Right lobe of liver (tissue), 6 donors: ENCODE measurements at places on chromosomes 6 and 20. TPM values are rescaled to one million over a fixed set of nuclear protein-coding genes. Genes with fewer than 3 reads are reported as not detected.

GRCh38 chr6:147040121-147040910 lies 163.9 kb upstream of the STXBP5 start:
- no peaks in the 10 kb centered on the region for H3K27me3 ChIP-seq
- no peak overlapping the region for H3K4me3 ChIP-seq
- H3K36me3 ChIP-seq = no peaks in the 10 kb centered on the region
- H3K27ac ChIP-seq = no peak overlapping the region
- DNase-seq = no peak

The ZFP57 gene
- 0.11 TPM for total RNA-seq

- no peak overlapping the region for H3K27ac ChIP-seq
- no peak overlapping the region for H3K4me3 ChIP-seq
- H3K36me3 ChIP-seq = peaks cover 6% of the 10 kb centered on the region
- H3K4me1 ChIP-seq = peaks cover 24% of the 10 kb centered on the region
- no peaks in the 10 kb centered on the region for H3K27me3 ChIP-seq
These were observed 20.1 kb downstream of the MRPS18A start for GRCh38 chr6:43667245-43668150.

The GNAS gene
- total RNA-seq = 400 TPM

DNA sequence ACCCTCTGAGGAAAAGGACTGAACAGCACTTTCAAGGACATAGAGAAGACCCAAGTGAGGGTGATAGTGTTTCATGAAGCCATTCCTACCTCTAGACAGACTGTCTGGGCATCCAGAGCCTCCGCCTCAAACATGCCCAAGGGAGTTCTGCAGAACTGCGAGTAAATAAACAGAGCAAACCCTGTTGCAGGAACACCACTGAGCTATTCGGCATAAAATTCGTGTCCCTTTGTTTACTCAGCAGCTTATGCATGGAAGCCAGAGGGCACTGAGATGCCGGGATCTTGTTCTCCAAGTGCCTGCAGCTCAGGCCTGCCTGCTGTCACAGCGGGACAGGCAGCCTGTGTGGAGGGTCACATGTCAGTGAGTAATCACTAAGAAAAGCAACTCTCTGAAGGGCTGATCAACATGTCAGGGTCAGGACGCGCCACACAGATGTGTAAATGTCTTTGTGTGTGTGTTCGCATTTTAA lies 164.9 kb upstream of the HEY2 start:
- DNase-seq = no peak
- no peaks in the 10 kb centered on the region for H3K36me3 ChIP-seq
- no peak overlapping the region for H3K27ac ChIP-seq
- no peaks in the 10 kb centered on the region for H3K4me1 ChIP-seq
- H3K27me3 ChIP-seq = no peaks in the 10 kb centered on the region

GRCh38 chr6:150271501-150272263 lies 97.1 kb upstream of the IYD start:
- H3K36me3 ChIP-seq = no peaks in the 10 kb centered on the region
- H3K27me3 ChIP-seq = no peaks in the 10 kb centered on the region
- no peak for DNase-seq
- H3K4me3 ChIP-seq = no peak overlapping the region
